ENCODE measurements at places on chromosomes 3 and 15.

DNA sequence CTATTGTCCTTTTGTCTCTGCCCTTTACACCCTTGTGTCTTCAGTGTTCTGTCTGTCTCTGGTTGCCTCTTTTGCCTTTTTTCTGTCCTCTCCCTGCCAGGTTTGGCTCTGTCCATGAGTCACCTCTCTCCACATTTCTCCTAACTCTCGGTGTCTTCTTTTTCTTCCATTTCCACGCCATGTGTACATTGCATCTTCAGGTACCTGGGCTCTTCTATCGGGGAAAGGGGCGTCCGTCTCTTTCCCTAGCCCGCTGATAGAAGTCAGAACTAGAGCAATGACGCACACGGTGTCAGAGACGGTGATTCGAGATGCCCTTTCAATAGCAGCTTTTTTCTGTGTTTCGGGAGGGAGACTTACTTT is 641 bp downstream of the OPA1 start:
- no peak for DNase-seq

- no peak for DNase-seq
These were observed 31.2 kb downstream of the RFTN1 start for GRCh38 chr3:16482194-16482769.

GRCh38 chr3:32821686-32822296 is 4.0 kb downstream of the TRIM71 start:
- no peak for DNase-seq

- DNase-seq: no peak
These were observed 144.6 kb upstream of the MEF2A start for GRCh38 chr15:99421172-99421656.

All from T-helper 17 cell (primary cell).